ENCODE measurements at places on chromosomes 5 and 9. TPM values are rescaled to one million over a fixed set of nuclear protein-coding genes. Genes with fewer than 3 reads are reported as not detected.

- DNase-seq, result no peak
Observed at GRCh38 chr9:125410522-125410894, 148.9 kb downstream of the GAPVD1 start.

DNA sequence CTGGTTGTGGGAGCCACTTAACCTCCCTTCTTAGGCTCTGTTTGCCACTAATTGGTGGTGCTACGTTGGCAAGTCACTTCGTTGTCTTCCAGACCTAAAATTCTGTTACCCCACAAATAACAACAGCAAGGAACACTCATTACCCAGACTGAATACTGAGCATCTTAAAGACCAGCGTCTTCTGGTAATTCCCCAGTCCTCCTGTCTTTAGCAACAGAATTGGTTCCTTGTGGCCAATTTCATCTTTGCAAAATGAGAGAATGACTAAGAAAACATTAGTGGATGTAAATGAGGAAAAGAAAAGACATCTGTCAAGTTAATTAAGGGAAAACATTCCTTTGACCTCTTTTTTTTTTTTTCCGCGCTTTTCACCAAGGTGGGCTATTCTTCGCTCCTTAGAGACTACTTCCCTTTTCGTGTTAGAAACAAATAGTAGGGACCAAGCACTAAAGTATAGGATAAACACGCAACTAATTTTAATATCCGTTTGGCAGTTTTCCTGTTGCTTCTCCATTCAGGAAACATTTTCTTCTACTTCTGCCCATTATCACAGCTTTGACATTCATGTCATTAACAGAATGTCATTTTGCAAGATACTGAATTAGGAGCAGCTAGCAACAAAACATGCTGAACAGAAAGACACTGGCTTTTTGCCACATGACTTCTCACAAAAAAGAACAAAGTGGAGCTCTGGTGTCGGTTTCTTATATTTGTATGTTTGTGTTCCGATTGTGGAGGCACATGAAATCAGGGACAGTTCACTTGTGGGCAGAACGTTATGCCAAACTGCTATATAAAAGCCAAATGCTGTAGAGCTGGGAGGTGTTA lies 154.2 kb downstream of the CD180 start:
- no peak for DNase-seq

GRCh38 chr5:172637740-172638139 lies 3.3 kb upstream of the NEURL1B start:
- no peak for DNase-seq

DNA sequence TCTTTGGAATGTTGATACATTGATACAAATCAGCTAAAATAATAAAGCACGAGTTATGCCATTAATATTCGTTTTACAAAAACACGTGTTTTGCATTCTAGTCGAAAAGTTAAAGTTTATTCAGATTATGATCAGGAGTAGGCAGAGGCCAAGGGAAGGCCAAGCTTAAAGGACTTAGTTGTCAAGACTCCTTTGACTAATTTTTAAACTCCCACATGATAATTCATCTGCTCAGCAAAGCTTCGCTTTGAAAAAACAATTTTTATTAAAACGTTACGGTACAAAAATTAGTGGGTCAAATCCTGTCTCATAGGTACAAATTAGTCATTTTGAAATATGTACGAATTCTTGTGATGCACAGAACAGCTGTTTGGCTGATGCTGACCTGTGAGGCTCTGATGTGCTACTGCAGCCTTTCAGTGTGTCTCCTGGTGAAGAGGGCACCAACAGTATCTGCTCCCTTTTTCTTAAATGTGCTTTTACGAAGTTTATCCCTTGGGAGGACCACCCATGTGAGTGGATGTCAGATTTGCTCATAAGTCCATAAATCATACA lies 23.0 kb upstream of the NR3C1 start:
- DNase-seq, result no peak

- no peak for DNase-seq
Observed at GRCh38 chr5:169922474-169922873, 57.8 kb downstream of the INSYN2B start.

DNA sequence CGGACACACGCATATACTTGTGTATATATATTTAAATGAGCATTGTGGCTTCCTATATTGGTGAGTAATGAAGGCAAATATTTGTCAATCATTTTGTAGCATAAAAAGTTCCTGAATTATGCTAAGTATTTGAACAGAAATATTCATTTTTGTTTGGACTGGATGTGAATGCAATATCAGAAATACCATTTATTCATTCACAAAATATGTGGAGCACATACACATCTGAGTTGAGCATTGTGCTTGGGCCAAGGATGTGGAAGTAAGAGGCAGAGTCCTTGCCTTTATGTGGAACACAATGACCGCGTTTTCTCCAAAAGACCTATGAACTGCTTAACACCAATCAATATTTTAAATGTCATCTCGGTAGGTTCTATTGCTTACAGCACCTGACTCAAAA lies 1086.5 kb downstream of the NR2F1-AS1 start:
- DNase-seq, result no peak

- DNase-seq, result no peak
Observed at GRCh38 chr5:171155621-171156020, 153.4 kb upstream of the TLX3 start.

DNA sequence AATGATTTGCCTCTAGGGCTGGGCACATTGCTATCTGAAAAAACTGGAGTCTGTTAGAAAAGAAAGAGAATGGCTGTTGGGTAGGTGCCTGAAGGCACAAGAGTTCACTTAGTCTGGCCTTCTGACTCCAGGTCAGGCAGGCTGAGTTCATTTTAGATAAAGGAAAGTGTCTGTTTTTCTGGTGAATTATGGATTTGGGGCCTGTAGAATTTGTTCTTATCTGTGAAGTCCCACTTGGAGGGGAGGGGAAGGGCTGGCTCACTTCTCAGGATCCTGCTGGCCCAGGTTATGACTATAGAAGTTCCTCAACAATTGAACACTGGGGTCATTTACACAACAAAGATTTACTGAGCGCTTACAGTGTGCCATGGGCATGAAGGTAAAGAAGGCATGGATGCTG lies 11.5 kb upstream of the SEPTIN8 start:
- DNase-seq, result no peak

DNA sequence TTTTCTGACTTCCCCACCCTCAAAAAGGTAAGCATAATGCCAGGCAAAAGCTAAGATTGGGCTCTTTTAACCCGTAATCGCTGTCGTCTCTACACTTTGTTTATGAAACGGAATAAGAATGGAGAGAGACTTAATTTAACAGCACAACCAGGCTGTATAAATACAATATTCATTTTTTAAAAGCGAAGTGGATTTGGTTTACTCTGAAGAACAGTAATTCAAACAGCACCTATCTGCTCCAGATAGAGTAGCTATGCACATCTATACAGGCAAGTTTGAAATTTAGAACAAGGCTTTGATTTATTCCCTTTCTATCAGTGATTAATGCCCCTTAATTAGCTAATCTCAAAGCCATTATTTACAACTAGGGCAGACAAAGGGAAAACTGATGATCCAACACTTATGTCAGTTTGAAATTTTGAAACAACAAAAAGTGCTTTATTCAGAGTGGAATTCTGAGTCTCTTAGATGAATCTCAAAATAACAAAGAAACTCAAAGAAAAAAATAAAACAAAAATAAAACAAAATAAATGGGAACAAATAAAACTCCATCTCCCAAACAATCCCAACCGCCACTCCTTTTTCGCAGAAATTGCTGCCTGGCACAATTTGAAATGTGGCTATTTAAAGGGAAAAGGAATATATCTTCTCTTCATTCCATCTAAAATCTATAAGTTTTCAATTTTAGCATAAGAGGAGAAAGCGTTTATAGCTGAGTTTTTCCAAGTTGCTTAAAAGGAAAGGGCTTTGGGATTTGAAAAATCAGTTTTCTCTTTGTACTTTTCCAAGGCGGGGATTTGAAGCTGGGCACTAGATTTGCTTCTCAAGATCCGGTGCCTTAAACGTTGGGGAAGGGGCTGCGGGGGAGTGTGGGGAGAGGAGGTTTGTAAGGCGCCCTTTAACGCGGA lies 298.6 kb downstream of the PARP8 start:
- DNase-seq, result no peak

DNA sequence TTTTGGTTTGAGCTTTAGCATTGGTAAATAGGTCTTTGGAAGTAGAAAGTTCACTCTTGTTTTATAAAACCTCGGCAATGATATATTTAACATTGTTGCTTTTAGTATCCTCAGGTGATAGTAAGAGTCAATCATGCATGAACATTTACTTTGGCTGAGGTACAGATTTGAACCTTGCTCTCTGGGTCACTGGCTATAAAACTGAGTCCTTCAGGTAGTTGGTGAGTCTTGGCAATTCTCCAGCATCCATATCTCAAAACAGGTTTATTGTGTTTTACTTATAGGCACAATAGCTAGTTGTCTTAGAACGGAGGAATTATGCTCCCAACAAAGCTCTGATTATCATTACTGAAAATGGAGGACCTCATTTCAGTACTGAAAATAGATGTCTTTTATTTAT lies 75.1 kb downstream of the MAT2B start:
- no peak for DNase-seq

DNA sequence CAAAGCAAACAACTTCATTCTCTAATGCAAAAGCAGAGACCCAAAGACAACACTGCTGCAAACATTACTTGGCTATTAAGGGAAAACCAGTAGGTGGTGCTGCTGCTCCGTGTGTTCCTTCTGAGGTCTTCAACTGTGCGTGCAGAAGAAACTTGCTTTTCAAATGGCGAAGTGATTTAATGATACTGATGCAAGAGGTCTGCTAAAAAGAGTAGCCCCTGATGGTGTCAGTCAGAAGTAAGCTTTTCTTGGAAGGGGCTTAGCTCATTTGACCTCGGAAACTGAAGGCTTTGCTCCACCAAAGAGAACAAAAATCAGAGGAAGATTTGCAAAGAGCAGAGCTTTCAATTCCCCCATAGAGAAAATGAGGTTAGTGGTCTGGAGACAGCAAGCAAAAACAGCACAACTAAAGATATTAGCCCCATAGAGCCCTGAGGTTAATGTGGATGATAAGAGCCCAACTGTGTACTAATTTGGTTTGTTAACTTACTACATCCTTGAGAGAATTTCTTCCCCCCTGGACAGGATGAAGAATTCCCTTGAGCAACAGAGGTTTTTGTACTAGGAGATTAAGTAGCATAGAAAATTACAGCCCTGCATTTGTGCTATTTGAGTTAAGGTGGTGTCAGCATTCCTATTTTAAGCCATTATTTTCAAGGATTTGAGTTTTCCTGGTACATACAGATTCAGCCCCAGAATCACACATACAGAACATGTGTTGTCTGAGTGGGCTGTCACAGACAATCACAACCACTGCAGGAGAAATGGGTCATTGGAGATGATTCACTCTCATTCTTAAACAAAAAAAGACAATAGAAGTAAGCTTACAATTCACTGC lies 153.2 kb upstream of the C9orf72 start:
- peak; percentile 20 for DNase-seq

DNA sequence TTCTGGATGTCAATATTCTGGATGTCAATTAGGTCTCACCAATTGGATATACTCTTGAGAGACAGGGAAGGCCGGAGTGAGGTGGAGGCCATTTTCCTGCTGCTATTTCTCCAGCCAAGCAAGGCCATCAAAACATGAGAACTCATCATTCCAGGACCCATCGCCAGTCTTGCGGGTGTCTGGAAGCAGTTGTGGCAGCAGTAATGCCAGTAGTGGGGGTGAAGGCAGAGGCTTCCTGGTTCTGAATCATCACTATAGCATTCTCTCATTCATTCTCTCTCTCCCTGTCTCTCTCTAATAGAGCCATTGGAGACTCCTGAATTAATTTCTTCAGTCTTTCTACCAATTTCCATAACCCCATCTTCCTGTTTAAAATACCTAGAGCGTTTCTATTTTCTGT lies 71.8 kb downstream of the EGFLAM start:
- no peak for DNase-seq

GRCh38 chr9:130333712-130334062 lies 68.1 kb downstream of the HMCN2 start:
- no peak for DNase-seq

- no peak for DNase-seq
Observed at GRCh38 chr9:126451316-126451885, 124.8 kb downstream of the MVB12B start.

DNA sequence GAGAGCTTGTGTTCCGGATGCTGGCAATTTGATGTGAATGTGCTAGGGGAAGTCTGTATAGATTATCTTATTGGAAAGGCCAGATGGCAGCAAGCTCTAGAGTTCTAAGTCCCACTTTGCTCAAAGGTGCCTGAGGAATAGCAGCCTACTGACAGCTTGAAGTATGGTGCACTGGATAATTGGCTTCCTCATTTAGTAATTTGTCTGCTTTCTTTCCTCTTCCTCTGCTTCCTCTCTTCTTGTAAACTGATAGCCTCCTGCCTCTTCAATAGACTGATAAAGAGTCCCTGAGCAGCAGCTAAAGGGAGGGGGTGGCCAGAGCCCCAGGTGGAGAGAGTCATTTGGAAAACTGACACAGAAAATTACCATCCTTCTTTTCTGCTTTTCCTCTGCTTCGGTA lies 177.3 kb downstream of the FGF1 start:
- DNase-seq, result no peak

GRCh38 chr9:122814545-122814944 lies 13.8 kb downstream of the PDCL start:
- no peak for DNase-seq

- DNase-seq, result no peak
Observed at GRCh38 chr9:87278971-87279733, 218.5 kb upstream of the DAPK1 start.

DNA sequence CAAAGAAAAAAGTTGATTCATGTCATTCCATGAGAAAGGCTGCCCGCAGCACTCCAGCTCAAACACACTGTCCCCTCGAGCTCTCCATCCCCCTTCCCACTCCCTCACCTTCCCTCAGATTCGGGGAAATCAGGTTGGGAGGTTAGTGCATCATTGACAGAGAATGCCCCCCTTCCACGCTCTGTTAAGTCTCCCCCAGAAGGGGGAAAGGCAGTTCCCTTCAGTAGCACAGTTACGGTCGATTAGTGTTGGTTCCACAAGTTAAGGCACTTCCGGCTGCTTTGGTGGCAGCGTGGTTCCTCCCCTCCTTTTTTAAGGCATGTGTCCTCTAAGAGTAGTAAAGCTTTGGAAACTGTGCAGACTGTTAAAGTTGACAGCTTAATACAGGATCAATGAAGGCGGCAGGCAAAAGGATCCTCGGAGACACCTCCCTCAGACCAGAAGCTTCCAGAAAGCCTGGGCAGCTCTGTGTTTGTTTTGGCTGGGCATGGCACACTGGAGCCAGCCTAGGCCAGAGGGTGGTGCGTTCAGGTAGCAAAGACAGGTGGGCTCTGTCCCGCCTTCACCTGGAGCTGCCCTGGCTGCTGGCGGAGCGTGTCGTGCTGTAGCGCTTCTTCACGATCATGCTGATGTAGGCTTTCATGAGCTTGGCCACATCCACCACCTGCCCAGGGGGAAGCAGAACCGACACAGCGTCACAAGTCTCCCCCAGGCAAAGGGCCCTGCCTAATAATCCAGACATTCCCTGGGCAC lies 49.5 kb upstream of the RETREG1 start:
- no peak for DNase-seq

SLC36A2 gene
- 0.16 TPM for total RNA-seq

PANK3 gene
- total RNA-seq, result 26.3 TPM

MEIKIN gene
- total RNA-seq, result not detected

CA9 gene
- total RNA-seq, result not detected

TMC1 gene
- total RNA-seq, result 0.25 TPM

GABRA6 gene
- not detected for total RNA-seq
